ENCODE measurements at places on chromosomes 1 and 21. TPM values are rescaled to one million over a fixed set of nuclear protein-coding genes. Genes with fewer than 3 reads are reported as not detected.
A peak's percentile ranks its signal among the peaks of the same experiment; 100 is the strongest.

DNA sequence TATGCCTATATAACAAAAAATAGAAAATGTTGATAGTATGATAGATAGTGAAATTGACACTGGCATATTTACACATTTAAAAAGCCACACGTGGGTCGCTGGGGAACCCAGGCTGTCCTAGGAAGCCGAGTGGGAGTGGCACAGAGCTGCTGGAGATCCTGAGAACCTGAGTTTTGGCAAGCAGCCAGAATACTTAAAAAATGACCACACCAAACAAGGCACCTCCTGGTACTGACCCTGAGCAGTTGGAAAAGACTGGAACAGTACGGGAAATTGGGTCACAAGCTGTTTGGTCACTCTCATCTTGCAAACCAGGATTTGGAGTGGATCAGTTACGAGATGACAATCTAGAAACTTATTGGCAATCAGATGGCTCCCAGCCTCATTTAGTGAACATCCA is 111.5 kb downstream of the ZFYVE9 start:
- DNase-seq: no peak

ELOVL1 gene
- total RNA-seq: 18.6 TPM

GRCh38 chr21:35932232-35932911 is 128.0 kb downstream of the SETD4 start:
- peak; percentile 58 for DNase-seq

GRCh38 chr1:38784452-38785284 is 74.9 kb downstream of the RRAGC start:
- no peak for DNase-seq

C1orf141 gene
- not detected for total RNA-seq

Data from psoas muscle (tissue), 8 donors.